ENCODE measurements at places on chromosomes 1 and 21.

- H3K4me1 ChIP-seq, result no peaks in the 10 kb centered on the region
- no peak overlapping the region for H3K4me3 ChIP-seq
- no peak overlapping the region for H3K27ac ChIP-seq
Measured at GRCh38 chr1:3033790-3034090, 12.5 kb downstream of the ACTRT2 start.

- no peaks in the 10 kb centered on the region for H3K36me3 ChIP-seq
- no peak for DNase-seq
- no peak overlapping the region for H3K4me3 ChIP-seq
- no peaks in the 10 kb centered on the region for H3K27me3 ChIP-seq
- no peaks in the 10 kb centered on the region for H3K4me1 ChIP-seq
Measured at GRCh38 chr1:47842228-47842919, 154.8 kb downstream of the TRABD2B start.

DNA sequence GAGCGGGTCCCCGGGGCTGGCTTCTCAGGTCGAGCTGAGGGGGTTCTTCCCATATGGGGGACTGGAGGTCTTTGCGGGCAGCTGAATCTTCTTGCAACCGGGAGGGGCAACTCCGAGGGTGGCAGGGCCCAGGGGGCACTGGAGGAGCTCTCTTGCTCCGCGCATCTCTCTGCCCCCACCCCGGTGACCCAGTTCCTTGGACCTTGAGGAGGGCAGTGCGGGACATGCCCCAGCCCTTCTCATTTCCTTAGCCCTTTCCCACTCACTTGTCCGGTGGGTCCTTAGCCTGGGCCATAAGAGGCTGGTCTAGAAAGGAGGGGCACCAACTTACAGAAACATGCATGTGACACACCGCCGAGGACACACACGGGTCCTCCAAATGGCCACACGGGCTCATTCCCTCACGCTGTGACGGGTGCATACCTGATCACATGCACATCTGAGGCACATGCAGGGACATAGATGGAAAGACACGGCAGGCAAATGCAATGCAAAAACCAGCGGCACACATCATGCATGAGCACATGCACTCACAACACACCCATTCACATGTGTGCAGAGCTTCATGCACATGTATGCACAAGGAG lies 630 bp downstream of the HPCA start:
- H3K4me3 ChIP-seq, result no peak overlapping the region
- no peaks in the 10 kb centered on the region for H3K4me1 ChIP-seq
- H3K27ac ChIP-seq, result no peak overlapping the region
- peaks cover 67% of the 10 kb centered on the region for H3K27me3 ChIP-seq
- H3K36me3 ChIP-seq, result no peaks in the 10 kb centered on the region

DNA sequence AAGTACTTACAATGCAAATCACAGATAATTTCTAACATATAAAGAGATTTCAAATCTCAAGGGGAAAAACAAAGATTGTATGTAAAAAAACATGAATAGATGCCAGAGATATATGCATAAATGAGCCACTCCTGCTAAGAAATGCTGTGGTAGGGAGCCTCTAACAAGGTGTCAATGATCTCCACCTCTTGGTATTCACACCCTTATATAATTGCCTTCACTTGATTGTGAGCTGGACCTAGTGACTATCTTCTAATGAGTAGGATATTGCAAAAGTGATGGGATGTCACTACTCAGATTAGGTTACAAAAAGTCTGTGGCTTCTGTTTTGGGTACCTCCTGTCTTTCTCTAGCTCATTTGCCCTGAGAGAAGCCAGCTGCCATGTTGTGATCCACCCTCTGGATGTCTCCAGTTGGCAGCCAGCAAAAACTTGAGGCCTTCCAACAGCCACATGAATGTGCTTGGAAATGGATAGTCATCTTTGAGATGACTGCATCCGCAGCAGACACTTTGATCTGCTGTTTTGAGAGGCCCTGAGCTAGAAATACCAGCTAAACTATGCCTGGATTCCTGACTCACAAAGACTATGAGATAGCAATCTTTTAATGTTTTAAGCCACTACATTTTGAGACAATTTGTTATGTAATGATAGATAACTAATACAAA lies 196.1 kb upstream of the FGGY start:
- DNase-seq, result peak; percentile 67
- no peaks in the 10 kb centered on the region for H3K36me3 ChIP-seq
- no peaks in the 10 kb centered on the region for H3K27me3 ChIP-seq

- peaks cover 31% of the 10 kb centered on the region for H3K36me3 ChIP-seq
- DNase-seq, result peak; percentile 37
- no peaks in the 10 kb centered on the region for H3K27me3 ChIP-seq
- H3K4me1 ChIP-seq, result peaks cover 5% of the 10 kb centered on the region
Measured at GRCh38 chr1:225917536-225917935, 6.5 kb downstream of the PYCR2 start.
